Suppressor macrophage treated with lipopolysaccharide for 4 hours (primary cell): ENCODE measurements at places on chromosomes 6 and 20.

DNA sequence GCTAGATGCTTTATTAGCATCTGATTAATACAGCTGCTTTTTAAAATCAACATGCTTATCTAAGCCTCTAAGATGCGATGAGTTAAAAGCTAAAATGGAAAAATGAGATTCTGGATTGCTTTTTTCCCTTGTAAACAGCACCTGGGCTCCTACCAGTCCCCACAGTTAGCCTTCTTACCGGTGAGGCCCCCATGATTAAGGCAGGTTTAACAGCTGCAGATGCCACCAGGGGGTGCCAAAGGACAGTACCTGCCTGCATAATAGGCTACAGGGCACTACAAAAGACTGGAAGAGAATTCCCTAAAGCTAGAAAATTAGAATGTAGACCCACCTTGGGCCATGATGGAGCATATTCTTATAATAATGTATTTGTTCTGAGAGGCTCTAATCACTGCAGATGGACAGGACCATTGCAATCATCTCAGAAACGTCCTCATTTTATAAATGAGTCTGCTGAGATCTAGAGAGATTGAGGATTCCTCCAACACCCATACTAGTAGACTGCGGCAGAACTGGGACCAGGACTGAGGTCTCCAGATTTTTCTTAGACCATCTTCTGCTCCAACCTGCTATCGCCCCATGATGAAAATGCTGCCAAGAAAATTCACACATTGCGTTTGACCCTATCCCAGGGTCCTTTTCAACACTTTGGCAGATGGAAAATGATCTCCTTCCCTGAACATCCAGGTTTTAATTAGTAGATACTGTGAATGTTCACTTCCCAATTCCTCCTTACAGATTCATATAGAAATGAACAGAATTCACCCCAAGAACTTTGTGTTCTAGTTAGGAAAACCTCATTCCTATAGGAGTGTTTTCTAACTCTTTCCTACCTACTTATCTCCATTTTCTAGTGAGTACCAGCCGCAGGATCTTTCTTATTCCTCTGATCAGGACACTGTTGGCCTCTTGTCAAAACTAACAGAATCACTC lies 148.8 kb downstream of the RPS12 start:
- DNase-seq = peak; percentile 35

DNA sequence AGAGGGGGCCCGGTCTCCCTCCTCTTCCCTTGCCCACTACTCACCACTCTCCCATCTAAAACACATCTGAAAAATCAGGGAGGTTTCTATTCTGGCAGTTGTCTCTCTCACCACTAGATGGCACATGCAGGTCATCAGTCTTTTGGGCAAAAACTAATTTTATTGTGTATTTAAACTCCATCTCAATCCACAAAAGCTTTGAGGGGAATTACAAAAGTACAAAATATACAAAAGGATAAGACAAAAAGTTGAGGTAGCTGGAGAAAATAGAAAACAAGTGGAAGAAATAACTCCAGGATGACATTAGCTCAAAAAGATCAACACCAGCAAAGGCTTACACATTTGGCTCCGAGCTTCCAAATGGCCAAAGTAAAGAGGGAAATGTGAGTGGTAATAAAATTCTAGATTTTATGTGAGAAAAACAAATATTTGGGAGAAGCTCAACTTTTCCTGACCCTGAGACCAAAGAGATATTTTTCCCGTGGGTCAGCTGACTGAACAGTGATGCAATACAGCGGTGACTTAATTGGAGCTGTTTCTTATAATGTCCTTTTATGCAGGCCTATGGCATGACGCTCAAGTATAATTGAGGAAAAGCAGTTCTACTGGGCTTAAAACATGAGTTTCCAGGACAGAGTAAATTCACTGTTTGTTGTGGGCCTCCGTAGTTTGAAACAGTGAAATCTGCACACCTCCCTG lies 79.8 kb upstream of the CHD6 start:
- DNase-seq = peak; percentile 53

- DNase-seq = no peak
Observed at GRCh38 chr20:37630166-37630565, 63.7 kb upstream of the CTNNBL1 start.

GRCh38 chr6:46011188-46012085 lies 4.2 kb downstream of the CLIC5 start:
- DNase-seq = peak; percentile 39

- peak; percentile 50 for DNase-seq
Observed at GRCh38 chr6:164927288-164928056, 381.9 kb downstream of the C6orf118 start.

GRCh38 chr6:112457886-112458285 lies 110.8 kb downstream of the RFPL4B start:
- DNase-seq = no peak

- DNase-seq = no peak
Observed at GRCh38 chr20:13567663-13568062, 71.1 kb downstream of the TASP1 start.

DNA sequence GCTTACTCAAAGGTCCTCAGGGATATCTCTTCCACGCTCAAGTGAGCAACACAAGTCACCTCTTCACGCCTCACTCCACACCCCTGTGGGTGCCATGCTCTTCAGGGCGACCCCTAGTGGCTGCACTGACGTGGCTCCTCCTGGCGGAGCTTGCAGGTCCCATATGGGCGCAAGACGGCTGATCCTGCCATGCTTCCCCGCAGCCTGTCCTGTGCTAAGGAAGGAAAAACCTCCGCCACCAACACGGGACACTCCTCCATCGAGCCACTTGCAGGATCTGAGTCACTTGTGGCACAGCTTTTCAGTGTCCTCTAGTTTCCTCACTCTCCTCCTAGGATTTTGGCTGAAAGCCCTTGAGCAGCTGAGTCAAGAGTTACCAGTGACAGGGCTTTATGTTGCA lies 90.7 kb downstream of the KHDC1L start:
- DNase-seq = peak; percentile 4

- no peak for DNase-seq
Observed at GRCh38 chr6:27679964-27680694, 207.2 kb upstream of the ZNF184 start.

GRCh38 chr6:143528164-143528811 lies 16.8 kb upstream of the FUCA2 start:
- peak; percentile 45 for DNase-seq

GRCh38 chr6:34065466-34066217 lies 80.2 kb downstream of the GRM4 start:
- DNase-seq = no peak

DNA sequence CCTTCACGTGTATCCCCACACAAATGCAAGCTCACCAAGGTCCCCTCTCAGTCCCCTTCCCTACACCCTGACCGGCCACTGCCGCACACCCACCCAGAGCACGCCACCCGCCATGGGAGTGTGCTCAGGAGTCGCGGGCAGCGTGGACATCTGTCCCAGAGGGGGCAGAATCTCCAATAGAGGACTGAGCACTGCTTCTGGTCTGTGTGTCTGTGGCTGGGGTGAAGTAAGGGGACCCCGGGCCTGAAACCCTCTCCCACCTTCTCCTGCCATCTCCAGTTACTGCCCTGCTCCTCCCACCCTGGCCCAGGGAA lies 8.3 kb downstream of the MYL9 start:
- no peak for DNase-seq

DNA sequence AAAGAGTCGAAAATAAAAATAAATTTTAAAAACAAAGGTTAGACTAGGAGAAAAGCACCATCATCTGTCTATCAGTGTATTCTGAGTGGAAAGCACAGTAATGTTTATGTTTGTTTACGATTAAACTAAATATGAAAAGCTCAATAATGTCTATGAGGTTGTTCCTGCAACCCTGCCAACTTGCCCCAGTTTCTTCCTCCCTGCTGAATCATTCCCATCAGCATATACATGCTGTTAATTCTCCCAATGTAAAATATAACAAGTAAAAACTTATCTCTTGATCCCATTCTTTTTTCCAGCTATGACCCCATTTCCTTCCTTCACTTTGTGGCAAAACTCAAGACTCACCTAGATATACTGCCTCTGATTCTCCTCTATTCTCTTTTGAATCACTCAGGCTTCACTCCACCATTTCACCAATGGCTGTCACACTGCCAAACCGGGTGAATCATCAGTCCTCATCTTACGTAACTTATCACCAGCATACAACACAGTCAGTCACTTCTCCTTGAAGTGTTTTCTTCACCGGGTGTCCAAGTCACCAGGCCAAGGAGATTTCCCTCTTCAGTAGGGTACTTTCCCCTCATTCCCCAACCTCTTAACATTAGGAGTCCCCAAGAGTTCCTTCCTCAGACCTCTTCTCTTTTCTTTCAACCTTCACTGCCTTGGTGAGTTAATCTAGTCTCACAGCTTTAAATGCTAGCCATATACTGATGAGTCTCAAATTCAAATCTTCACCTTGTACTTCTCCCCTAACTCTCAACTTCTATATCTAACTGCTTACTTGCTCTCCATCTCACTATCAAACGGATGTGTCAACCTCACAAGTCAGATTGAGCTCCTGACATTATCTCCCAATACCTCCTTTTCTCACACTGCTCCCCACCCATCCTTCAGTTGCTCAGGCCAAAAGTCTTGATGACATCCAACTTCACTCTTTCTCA lies 6.2 kb downstream of the TMEM242 start:
- DNase-seq = peak; percentile 91

DNA sequence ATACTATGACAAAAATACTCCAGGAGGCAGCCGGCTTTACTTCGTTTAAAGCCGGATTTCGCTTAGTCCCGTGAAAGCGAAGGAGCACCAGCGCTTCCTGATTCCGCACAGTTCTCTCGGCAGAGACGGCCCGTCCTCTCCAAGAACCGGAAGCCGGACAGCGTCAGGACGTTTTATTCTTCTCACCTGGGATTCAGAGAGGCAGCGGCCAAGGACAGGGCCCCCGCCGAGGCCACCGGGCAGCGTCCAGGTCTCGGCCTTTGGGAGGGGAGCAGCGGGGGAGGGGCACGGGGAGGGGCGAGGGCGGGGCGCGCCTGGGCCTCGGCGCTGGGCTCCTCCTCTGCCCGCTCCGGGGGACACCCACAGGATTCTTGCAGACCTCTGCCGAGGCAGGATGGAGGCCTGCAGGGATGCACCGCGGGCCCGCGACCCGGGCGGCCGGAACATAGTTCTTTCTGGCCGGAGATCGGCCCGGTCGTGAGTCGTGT lies 2.8 kb upstream of the DIDO1 start:
- DNase-seq = peak; percentile 73
